ENCODE measurements at places on chromosomes 2 and 18.
A peak's percentile ranks its signal among the peaks of the same experiment; 100 is the strongest.

DNA sequence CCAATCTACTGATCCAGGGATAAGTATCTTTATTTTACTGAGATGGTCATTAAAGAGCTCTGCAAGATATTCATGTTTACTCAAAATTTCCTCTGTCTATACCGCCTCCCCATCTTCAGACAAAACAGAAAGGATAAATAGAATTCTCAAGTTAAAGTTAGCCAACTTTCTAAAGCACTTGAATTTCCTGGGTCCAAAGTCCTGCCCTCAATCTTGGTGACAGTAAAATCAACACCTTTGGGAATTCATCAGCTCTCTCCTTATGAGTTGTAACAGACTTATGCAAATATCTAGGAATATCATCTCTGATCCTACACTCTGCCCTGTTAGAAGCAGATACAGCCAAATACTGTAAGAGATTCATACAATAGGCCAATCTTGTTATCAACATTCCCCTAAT is 122.5 kb upstream of the HAAO start:
- DNase-seq: no peak

- DNase-seq: no peak
Measured at GRCh38 chr2:85481818-85482777, 56.9 kb upstream of the MAT2A start.

GRCh38 chr18:79962835-79963657 is 1.4 kb upstream of the HSBP1L1 start:
- no peak for DNase-seq

DNA sequence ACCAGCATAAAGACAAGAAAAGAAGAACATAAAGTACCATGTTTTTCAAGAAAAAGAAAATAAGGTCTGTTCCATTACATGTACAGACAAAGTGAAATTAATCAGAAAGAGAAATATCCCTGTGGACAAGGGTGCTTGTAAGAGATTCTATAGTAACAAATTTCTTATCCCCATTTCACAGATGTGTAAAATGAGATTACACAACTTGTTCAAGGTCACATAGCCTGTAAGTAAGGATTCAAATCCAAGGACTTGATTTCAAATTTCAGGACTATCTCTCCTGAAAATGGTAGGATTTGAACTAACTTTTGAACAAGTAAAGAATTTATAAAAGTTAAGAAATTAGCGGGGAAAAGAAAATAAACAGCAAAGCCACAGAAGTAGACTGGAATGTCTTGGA is 248.2 kb upstream of the SLC39A10 start:
- DNase-seq: no peak

GRCh38 chr18:57107140-57107832 is 39.6 kb upstream of the BOD1L2 start:
- DNase-seq: peak; percentile 6

- no peak for DNase-seq
Measured at GRCh38 chr2:164285576-164285975, 335.7 kb downstream of the GRB14 start.

DNA sequence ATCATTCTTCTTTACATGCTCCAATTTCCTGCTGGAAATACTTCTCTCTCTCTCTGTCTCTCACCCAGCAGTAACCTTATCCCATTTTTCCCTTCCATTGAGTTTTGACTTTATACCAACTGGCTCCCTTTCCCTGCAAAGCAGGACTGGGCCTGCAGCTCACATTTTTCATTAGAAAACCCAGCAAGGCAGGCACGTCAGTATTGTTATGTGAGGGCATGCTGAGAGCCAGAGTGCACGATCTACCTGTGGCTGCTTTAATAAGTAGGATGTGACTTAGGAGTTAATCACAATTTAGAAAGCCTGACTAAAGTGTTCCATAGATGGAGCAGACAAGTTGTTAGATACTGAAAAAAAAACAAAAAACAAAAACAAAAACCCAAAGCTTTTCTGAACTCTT is 5.2 kb upstream of the NDUFV2 start:
- no peak for DNase-seq

- DNase-seq: no peak
Measured at GRCh38 chr18:34701911-34702310, 8.2 kb upstream of the DTNA start.

- no peak for DNase-seq
Measured at GRCh38 chr2:118577202-118577601, 270.2 kb downstream of the EN1 start.

DNA sequence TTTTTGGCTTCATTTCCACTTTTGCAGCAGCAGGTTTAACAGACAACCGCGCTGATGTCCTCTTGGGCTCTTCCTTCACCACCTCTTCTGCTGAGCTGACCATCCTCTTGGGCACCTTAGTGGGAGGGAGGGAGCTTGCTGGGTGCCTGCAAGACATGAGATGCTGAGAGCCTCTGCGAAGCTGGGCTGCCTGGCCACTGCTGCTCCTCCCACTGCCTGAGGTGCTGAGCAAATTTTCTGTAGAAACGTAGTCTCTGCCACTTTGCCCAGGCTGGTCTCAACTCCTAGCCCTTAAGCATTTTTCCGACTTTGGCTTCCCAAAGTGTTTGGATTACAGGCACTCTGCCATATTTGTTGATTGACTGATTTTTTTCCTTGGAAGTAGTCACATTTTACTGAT is 422.2 kb upstream of the MC4R start:
- no peak for DNase-seq

DNA sequence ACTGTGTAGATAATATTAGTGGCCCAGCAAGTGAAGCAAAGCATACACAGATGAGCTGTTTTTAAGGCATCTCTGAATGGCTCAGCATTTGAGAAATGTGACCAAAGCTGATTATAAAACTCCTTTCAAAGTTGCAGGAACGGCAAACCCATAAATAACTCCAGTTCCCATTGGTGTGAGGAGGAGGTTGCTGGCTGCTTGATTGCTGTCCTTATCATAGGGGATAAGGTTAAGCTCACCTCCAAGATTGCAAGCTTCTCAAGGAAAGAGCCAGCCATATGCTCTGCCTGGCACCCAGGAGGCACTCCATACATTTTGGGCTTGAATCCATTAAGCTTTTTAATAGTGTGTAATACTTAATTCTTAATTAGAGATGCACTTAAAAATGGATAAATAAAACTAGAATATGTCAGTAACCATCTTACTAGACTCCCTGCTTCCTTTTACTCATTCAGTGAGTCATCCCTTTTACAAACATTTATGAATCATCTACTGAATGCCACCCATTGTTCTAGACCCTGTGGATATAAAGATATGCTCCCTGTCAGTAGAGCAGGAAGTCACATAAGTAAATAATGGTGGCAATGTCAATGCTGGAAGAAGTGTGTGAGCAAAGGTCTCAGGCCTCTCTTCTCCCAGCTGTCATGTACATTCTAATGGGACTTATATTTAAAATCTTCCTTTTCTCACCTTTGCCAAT is 99.3 kb downstream of the SPATS2L start:
- no peak for DNase-seq

DNA sequence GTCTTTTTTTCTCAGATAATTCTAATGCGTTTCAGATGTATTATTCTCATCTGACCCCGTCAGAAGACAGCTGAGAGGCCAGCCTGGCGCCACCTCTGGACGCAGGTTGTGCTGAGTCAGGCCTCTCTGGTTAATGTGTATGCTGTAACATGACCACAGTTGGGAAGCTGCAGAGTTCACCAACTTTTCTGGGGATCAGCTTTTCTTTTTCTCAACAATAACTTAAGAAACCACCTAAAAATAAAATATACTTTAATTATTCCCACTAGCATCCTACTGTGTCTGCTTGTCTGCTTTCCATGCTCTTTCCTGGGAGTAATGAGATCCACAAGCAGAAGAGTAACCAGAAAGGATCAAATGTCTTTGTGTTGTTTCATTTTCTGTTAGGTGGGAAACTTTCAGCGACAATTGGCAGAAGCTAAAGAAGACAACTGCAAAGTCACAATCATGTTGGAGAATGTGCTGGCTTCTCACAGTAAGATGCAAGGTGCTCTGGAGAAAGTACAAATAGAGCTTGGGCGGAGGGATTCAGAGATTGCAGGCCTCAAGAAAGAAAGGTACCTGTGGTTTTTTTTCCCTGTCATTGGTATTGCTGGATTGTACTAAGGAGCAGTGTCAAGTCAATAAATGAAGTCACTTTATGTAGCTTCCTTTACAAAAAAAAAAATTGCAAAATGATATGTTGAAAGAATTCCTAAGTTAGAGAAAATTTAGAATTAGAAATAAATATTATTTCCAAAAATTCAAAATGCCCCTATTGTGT is 79.8 kb downstream of the CCDC150 start:
- no peak for DNase-seq

- no peak for DNase-seq
Measured at GRCh38 chr18:74294526-74294925, 2.8 kb upstream of the CYB5A start.
